K562 (cell line): ENCODE measurements at places on chromosomes 13 and 19. TPM values are rescaled to one million over a fixed set of nuclear protein-coding genes. Genes with fewer than 3 reads are reported as not detected.

RFPL4AL1 gene
- not detected in 2 replicates for total RNA-seq

PABPC3 gene
- total RNA-seq: 0.18 and 0.29 TPM in 2 replicates

TEX101 gene
- total RNA-seq: not detected in 2 replicates

ZNF723 gene
- total RNA-seq: not detected in 2 replicates
